NCI-H2081 (cell line): ENCODE measurements at places on chromosomes 2 and 18.

- no peak for DNase-seq
Measured at GRCh38 chr2:111986116-111986900, 68.8 kb upstream of the TMEM87B start.

DNA sequence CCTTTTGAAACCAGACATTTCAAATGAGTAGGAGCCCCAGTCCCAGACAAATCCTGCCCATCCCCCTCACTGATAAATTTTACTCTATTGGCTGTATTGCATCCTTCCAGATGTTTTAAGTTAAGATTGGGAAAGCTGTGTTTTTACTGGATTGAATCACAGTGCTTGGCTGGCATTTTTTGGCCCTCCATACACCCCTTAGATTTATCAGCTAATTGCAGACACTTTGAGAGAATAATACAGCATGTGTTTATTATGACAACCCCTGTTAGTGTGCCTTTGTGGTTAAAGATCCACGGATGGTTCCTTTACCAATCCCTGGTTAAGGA is 74.9 kb downstream of the ANTXR1 start:
- DNase-seq = no peak

DNA sequence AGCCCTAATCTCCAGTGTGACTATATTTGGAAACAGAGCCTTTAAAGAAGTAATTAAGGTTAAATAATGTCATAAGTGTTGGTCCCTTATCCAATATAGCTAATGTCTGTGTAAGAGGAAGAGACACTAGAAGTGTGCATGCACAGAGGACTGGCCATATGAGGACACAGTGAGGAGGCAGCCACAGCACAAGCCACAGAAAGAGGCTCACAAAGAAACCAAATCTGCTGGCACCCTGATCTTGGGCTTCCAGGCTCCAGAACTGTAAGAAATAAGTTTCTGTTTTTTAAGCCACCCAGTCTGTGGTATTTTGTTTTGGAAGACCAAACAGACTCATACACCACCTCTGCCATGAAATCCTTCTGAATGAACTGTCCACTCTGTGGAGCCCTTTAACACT is 186.4 kb upstream of the SLC39A10 start:
- no peak for DNase-seq

DNA sequence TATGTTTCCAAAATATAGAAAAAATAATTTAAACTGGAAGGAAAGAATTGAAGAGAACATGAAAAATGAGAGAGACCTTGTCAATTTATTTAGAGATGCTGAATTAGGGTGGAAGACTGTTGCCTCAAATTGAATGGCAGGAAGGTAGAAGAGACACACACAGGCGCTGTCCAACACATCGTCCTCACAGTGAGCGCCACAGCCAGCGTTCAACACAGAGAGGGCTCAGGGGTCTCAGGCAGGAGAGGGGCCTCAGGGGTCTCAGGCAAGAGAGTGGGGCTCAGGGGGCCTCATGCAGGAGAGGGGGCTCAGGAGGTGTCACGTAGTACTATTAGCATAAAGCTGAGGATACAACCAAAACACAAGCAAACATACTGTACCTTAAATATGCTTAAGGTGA is 65.7 kb downstream of the TMEM18 start:
- no peak for DNase-seq

DNA sequence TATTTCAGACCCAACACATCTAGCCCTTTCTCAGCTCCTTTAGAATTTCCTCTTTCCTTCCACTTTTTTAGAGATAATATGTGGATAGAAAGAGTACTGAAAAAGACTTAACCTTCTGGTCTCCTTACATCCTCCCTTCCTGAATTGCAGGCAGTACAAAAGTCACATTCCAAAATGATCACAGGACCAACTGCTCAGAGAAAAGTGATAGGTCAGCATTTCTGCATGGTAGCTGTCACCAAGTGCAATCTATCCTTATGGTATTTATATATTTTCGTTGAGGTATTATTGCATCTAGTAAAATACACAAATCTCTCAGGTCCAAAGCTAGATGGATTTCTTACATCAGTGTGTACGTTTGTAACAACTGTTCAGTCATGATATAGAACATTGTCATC is 427.5 kb downstream of the LPIN1 start:
- no peak for DNase-seq

DNA sequence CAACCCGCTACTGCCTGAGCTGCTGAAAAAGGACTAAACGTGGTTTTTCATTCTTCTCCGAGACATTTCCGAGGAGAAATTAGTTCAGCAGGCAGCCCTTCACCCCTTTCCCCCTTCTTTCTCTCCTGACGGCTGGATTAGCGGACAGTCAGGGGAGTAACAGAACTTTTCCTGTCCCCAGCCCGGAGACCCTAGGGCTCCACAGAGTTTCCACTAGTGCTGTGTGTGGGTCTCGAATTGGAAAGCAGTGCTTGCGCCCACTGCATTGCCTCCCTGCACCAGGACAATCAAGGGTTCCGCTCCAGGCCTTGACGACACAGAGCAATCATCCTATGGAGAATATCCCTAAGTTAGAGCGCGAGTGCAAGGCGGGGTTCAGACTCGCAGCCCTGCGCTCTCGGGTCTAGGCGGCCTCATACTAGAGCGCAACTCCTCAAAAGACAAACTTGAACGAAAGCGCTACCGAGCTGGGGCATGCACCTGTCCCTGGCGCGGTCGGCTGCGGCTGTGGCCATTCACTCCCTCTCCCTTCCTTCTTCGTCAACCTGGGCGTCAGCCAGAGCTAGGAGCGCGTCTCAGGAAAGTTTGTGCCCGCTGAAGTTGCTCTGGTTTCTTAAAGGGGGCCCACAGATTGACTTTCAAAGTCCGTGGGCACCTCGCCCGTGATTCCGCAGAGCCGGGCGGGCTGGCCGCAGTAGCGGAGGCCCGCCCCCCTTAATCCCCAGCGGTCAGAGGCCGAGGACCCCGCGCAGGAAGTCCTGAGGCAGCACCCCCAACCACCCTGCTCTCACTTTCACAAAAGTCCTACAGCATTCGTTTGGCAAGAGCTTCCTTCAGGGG is 801 bp downstream of the OSR1 start:
- DNase-seq = no peak

- DNase-seq = peak; percentile 56
Measured at GRCh38 chr18:26468931-26469340, 79.4 kb downstream of the KCTD1 start.

DNA sequence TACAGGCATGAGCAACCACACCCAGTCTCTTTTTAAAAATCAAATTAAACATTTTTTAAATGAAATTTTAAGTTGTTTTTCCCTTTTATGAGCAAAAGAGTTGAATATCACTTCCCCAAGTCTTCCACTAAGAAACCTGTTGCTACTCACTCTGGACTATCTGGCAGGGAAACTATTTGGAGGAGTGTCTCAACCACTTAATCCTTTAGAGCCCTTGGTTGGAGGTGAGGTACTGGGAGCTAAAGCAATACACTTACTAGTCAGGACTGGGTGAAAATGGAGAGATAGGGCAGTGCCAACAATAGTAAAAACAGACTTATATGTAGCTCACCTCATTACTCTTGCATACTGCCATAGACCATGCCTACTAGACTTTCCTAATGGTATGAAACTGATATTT is 135.5 kb downstream of the RND3 start:
- no peak for DNase-seq

DNA sequence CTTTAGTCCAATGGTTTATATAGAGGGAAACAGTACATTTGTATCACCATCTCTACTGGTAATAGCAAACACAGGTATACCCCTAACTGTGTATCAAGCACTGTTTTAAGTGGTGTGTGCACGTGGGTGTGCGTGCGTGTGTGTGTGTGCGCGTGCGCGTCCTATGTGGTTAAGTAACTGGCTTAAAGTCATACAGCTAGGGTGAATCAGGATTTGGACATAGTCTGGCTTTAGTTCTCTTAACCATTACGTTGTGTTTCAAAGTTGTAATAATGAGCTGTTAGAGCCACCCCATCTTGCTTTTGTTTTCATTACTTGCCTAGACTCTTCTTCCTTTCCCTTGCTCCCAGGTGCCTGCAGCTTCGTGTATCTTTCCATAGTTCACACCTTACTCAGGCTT is 2.1 kb downstream of the HADHB start:
- no peak for DNase-seq

GRCh38 chr2:54531558-54531957 is 75.4 kb downstream of the SPTBN1 start:
- DNase-seq = no peak

- no peak for DNase-seq
Measured at GRCh38 chr2:236627193-236627592, 57.6 kb downstream of the ACKR3 start.

DNA sequence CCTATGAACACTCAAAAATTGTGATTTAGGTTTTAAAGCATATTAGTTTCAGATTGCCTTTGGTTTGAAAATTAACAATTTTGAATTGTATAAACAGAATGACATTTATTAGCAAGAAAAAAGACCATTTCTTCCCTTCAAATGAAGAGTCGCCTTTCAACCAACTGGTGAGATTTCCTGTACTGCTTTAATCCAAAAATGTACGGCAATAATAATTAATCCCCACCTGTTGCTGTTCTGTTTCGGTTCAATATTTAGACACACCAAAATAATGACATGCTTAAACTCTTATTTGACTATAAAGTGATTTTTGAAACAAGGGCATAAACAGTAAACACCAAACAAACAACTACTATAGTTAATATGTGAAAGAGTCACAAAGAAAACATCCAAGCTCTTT is 39.6 kb downstream of the CHN1 start:
- no peak for DNase-seq

DNA sequence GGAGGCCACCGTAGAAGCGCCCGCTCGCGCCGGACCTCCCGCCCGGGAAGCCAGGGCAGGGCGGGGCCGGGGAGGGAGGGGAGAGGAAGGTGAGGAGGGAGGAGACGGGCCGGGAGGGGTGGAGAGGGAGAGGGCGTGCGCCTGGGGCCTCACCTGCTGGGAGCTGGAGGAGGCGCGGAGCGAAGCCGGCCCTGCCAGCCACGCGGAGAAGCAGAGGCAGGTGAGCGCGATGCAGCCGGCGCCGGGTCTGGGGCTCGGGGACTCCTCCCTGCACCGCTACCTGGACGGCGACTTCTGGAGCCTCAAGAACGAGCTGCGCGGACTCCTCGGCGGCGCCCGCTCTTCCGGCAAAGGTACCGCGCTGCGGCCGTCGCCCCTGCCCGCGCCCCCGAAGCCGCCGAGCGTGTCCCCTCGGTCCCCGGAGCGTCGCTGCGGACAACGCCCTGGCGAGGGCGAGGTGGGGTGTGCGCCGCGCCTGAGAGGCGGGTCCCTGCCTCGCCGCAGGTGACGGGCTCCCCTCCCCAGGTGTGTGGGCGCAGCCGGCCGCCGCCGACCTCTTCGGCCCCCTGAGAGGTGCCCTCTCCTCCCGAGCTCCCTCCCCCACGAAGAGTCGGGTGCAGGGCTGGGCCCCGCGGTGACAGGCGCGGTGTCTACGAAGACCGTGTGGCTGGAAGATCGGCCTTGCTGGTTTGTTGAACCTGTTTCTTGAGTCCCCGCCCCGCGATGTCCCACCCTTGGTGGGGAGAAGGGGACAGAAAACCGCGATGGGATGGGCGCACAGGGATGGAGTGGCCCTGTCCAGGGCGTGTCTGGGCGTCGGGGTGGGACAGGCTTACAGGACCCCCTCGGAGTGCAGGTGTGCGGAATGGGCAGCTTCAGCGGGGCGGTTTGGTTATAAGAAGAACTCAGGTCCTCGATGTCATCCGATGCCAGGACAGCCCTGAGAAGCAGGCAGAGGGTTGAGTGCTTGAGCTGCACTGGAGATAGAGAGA is at the start of gene ACOXL:
Gene ACOXL, plus strand, starts transcription at position 152 of the 992 bp plus-strand sequence. CDS start 35,817 bp downstream, outside the sequence.
- DNase-seq = peak; percentile 64

DNA sequence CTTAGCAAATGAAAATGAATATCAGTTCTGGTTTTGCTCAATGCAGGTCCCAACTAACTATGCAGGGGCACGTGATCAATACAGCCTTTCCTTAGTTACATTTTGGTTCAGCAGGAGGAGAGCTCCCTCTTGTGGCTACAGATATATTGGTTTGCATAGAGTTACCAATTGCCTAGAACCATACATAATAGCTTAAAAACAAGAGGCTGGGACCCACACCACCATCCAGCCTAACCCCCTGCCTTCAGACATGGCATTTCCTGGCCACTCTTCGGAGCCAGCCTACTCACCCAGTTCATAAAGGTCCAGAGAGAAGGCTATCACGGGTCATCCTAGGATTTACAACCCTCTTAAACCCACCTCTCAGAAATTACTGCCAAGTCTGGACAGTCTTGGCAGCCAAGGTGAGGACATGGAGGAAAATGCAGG is 10.5 kb downstream of the CCDC93 start:
- DNase-seq = peak; percentile 53

- DNase-seq = no peak
Measured at GRCh38 chr2:77009307-77009706, 512.9 kb downstream of the LRRTM4 start.

DNA sequence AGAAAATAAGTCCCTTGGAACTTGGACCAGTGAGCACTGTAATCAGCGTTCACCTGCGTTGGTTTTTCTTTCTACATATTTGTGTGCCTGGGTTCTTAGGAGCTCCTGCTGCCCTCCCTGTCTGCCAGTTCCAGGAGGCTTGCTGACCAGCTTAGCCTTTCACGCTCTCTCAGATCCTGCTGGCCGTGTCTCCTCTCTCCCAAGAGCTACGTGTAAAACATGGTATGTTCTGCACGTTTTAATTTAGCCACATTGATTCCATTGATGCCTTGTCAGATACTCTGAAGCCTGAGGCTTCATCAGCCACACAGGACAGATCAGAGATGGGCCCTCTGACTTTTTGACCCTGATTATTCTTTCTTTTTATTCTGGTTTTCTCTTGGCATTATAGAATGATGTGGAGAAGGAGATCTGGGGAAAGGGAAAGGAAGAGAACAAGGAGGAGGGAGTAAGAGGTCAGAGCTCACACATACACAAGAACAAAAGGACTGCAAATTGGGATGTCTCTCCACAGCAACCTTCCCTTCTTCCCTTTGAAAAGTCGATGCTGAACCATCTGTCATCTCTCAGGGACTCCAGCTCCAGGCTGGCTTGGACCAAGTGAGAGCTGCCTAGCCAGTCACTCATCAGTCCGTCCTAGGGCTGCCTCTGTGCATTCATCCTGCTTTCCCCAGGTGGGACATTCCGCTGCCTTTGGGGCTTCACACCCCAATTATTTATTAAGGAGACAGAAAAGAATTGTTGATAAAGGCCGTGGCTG is 152.8 kb downstream of the PIK3C3 start:
- DNase-seq = no peak

GRCh38 chr2:36886664-36887063 is 79.7 kb downstream of the STRN start:
- DNase-seq = no peak

DNA sequence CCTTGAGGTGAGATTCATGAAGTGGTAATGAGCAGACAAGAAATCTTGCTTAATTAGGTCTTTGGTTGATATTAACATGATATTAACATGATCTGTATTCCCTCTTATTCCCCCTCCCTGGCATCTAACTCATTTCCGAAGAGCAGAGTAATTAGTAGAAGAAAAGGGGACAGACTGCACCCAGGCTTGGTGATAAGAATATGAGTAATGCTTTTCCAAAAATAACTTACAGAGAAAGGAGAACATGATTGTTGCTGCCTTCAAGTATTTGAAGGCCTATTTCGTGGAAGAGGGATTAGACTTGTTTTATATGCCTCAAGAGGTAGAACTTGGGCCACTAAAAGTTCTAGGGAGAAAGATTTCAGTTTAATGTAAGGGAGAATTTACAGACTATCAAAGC is 130.6 kb upstream of the ATP5MC3 start:
- no peak for DNase-seq

- DNase-seq = no peak
Measured at GRCh38 chr2:28994074-28994473, 13.0 kb downstream of the TOGARAM2 start.

- no peak for DNase-seq
Measured at GRCh38 chr2:107772353-107772752, 54.3 kb upstream of the RGPD4 start.
